ENCODE measurements at places on chromosomes 5 and 9.

GRCh38 chr9:86405926-86406325 lies 51.7 kb upstream of the TUT7 start:
- no peak for DNase-seq

- no peak for DNase-seq
Observed at GRCh38 chr5:127406326-127407121, 110.9 kb upstream of the PRRC1 start.

DNA sequence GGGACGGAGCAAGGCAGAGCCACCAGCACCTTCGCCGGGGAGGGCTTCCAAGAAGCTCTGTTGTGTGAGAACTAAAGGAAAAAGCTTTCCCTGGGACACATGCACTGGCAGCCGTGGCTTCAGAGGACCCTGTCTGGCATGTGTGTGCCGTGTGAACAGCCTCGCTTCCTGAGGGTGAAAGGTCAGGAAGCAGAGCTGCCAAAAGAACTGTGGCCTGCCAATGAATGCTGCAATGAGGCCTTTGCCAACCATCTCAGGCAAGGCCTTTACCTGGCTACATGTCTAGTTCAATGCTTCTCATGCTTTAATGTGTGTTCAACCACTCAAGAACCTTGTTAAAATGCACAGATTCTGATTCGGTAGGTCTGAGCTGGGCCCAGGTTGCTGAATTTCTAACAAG lies 53.5 kb downstream of the NIPSNAP3B start:
- DNase-seq = no peak

DNA sequence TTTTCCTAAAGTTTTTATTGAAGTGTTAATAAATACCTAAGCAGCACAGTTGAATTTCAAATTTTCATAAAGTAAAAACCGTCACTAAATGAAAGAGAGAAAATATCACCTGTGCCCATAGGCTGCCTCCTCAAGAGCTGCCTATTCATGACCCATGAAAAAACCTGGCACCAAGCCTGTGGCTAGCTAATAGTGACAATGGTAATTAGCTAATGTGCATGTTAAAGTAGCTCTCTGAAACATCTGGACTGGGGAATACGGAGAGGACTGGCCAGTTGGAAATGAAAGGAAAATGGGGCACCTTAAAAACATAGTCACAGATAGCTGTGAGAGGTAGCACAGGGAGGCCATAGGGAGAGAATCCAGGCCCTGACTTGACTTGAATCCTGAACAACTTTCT lies 5.4 kb upstream of the GNE start:
- no peak for DNase-seq

DNA sequence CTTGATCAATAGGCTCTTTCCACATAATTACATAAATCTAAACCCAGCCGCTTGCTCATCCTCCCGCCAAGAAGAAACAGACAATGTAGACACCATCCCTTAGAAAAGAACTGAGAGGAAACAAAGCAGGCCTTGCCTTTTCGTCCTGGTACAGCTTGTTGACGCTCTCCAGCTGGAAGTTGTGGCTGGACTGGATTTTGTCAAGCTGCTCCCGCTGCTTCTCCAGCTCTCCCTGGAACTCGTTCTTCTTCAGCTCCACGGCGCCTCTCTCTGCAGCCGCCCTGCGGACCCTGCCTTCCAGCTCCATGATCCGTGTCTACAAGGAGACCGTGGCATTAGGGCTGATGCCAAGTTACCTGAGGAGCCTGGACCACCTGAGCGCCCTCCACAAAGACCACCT lies 22.1 kb downstream of the GOLM1 start:
- DNase-seq = no peak

DNA sequence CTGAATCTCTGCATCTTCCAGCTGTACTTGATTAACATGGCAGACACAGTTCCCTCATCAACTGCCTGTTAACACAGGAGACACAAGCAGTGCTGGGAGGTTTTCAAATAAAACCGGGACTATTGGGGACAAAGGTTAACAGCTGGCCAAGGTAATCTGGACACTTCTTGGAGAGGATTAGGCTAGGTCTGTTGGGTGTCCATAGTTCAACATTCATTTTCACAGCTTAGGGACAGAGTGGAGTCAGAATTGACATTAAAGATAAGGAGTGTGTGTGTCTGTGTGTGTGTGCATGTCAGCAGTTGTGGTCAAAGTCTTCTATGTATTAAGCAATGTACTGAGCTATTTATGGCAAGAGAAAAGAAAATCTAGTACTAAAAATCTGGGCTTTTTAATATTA lies 216.2 kb downstream of the MED10 start:
- DNase-seq = no peak

DNA sequence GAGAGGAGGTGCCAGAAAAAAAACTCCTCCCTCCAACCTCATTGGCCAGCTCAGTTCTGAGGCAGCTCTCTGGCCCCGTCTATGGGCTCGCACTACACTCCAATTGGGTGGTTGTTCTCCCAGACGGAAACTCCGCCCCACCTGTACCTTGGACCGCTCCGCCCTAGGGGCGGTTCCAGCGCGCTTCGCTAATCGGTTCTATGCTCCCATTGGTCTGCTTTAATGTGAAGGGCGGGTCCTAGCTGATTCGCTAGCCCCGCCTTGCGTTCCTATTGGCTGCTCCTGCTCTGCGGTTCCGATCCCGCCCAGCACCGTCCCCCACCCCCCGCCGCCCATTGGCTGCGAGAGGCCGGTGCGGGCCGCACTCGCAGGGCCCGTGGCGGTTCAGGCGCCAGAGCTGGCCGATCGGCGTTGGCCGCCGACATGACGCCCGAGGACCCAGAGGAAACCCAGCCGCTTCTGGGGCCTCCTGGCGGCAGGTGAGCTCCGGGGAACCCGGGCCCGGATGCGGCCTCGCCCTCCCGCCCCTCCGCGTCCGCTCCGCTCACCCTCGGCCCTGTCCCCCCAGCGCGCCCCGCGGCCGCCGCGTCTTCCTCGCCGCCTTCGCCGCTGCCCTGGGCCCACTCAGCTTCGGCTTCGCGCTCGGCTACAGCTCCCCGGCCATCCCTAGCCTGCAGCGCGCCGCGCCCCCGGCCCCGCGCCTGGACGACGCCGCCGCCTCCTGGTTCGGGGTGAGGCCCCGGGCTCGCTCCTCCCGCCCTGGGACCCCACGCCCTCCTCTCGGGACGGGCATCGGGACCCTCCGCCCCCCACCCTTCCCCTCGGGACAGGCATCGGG lies at the start of gene SLC2A8:
SLC2A8 (plus strand) TSS at position 362 of the 838 bp plus-strand sequence; CDS start at position 424, 62 bp downstream.
- DNase-seq = peak; percentile 98

GRCh38 chr5:179764056-179764455 lies 29.7 kb upstream of the LTC4S start:
- DNase-seq = no peak

- DNase-seq = no peak
Observed at GRCh38 chr5:169606279-169606678, 22.7 kb downstream of the SPDL1 start.

GRCh38 chr5:21097661-21098060 lies 1109.7 kb upstream of the CDH18 start:
- DNase-seq = no peak
